ENCODE measurements at places on chromosomes 16 and 17.

DNA sequence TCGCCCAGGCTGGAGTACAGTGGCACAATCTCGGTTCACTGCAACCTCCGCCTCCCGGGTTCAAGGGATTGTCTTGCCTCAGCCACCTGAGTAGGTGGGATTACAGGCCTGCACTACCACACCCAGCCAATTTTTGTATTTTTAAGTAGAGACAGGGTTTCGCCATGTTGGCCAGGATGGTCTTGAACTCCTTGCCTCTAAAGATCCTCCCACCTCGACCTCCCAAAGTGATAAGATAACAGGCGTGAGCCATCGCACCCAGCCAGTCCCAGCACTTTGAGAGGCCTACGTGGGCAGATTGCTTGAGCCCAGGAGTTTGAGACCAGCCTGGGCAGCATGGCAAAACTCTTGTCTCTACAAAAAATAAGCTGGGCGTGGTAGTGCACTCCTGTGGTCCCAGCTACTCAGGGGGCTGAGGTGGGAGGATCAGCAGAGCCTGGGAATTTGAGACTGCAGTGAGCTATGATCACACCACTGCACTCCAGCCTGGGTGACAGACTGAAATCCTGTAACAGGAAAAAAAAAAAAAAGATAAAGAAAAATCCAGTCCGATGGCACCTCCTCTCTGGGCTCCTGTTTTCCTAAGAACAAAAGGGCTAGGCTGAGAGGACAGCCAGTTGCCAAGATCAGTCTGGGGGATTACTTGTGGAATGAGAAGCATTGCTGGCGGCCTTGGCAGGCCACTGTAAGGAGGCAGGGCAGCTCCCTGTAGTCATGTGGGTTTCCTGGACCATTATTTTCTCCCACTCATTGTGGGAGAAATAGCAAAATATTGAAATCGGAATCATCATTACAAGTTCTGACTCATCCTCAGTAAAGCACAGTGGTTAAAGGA, 3.0 kb upstream of the PIPOX start:
- no peak for DNase-seq

GRCh38 chr17:44137891-44138709, 3.6 kb upstream of the HROB start:
- DNase-seq = no peak

GRCh38 chr17:4007346-4008081, 43.3 kb upstream of the ATP2A3 start:
- no peak for DNase-seq

GRCh38 chr16:85682516-85682915, 6.2 kb downstream of the GINS2 start:
- no peak for DNase-seq

DNA sequence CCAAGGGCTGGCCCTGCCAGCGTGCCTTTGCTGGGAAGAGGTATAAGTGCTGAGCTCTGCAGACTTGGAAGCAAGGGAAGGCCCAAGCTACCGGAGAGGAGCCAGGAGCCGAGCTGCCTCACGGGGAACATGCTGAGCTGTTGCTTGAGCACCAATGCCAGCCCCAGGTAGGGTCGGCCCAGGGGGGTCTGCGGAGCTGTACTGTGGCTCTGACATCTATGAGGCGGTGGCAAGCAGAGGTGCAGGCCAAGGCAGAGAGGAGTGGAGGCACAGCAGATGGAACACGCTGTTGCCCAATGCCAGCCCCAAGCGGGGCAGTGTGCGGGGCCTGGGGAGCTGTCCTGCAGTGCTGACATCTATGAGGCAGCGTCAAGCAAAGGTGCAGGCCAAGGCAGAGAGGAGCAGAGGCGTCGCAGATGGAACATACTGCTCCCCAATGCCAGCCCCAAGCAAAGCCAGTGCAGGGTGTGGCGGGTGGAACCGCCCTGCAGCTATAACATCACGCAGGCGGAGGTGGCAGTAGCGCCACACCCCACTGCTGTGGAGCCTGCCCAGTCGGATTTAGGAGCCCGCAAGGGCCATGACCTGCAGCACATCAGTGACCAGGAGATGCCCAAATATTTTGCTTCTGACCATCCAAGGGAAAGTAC, 10.0 kb downstream of the GGA2 start:
- DNase-seq = no peak

Measured in iPS DF 19.7 (cell line).